Progenitor cell of endocrine pancreas (in vitro differentiated cells): ENCODE measurements at places on chromosomes 3 and 15. TPM values are rescaled to one million over a fixed set of nuclear protein-coding genes. Genes with fewer than 3 reads are reported as not detected.

DNA sequence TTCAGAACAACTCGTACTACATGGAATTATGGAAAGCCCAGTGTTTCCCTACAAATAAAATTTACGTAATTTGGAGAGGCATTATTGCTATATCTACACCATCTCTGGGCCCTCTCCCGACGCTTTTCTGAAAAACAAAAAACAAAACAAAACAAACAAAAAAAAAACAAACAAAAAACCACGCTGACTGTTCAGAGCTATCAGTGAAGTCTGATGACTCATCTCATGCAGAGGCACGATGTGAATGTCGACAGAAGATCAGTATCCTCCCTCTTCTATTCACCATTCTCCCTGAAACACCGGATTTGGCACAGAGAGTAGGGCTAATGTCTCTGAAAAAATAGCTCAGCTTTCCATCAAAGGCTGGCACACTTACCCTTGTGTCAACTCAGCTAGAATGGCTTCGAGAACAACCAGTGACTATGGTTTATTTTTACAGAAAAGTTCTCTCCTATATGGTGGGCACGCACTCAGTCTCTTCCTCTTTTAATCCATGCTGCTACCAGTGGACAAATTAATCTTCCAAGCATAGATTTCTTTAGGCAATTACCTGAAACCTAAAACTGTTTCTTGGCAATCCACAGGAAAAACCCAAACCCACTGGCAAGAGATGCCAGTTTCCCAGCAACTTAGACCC lies 1.5 kb downstream of the CRBN start:
- DNase-seq = no peak
- H3K4me1 ChIP-seq = peaks cover 9% of the 10 kb centered on the region
- H3K4me3 ChIP-seq = peak overlapping the region; percentile 84
- peaks cover 19% of the 10 kb centered on the region for H3K27me3 ChIP-seq

- H3K27me3 ChIP-seq = peaks cover 14% of the 10 kb centered on the region
- no peaks in the 10 kb centered on the region for H3K36me3 ChIP-seq
- H3K4me3 ChIP-seq = no peak overlapping the region
- no peak overlapping the region for H3K27ac ChIP-seq
Observed at GRCh38 chr3:134640872-134641470, 9.9 kb downstream of the KY start.

DNA sequence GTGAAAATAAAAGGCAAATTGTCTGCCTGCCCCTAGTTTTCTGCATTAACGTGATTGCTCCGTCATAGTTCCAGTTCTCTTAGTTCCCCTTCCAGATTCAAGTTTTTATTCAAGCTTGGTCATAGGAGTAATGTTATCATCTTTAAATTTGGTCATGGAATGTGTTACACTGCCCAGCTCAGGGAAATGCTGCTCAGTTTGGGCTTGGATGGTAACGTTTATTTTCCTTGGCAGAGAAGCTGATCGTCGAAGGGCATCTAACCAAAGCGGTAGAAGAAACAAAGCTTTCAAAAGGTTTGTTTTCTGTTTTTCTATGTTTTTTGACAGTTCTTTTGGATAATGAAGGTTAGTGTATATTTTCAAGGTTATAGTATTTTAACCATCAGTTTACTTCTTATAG lies 118.4 kb upstream of the FLNB start:
- no peak overlapping the region for H3K27ac ChIP-seq
- no peak overlapping the region for H3K4me3 ChIP-seq
- H3K36me3 ChIP-seq = peaks cover 10% of the 10 kb centered on the region
- DNase-seq = no peak
- H3K27me3 ChIP-seq = no peaks in the 10 kb centered on the region
- H3K4me1 ChIP-seq = no peaks in the 10 kb centered on the region

DNA sequence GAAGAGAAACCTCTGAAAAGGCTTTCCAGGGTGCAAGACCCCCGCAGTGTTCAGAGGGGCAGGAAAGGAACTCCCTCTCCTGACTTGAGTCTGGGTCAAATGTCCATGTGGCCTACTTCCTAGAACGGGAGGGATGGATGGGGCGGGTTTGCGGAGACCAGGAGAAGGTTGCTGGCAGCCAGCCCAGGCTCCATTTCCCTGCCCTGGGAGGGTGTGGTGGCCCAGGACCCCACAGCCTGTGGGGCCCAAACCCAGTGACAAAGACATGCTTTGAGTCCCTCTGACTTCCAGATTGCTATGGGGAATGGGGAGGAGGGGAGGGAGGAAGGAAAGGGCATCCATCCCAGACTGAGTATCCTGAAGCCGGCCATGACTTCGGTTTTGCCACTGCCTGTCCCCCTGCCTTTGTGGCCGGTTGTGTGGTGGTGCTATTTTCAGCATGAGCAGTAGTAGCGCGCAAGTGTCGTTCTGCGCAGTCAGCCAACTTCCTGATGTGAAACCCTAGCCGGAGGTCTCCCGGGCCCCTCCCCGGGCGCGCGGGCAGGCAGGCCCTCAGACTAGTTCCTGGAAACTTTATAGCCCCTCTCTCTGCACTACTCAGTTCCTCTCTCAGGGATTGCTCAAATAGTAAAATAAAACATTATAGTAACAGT lies 24.4 kb downstream of the MAGEF1 start:
- no peak overlapping the region for H3K4me3 ChIP-seq
- H3K27ac ChIP-seq = no peak overlapping the region
- peaks cover 27% of the 10 kb centered on the region for H3K27me3 ChIP-seq

- H3K27ac ChIP-seq = peak overlapping the region; percentile 4
- no peak for DNase-seq
- no peak overlapping the region for H3K4me3 ChIP-seq
Observed at GRCh38 chr3:123633530-123633929, 48.7 kb upstream of the HACD2 start.

- no peak overlapping the region for H3K27ac ChIP-seq
- DNase-seq = no peak
- peaks cover 1% of the 10 kb centered on the region for H3K4me1 ChIP-seq
- no peaks in the 10 kb centered on the region for H3K27me3 ChIP-seq
- no peak overlapping the region for H3K4me3 ChIP-seq
Observed at GRCh38 chr3:82157952-82158351, 396.5 kb upstream of the GBE1 start.

The SAMD7 gene
- not detected in 2 replicates for total RNA-seq

The C3orf80 gene
- 0.38 and 0.50 TPM in 2 replicates for total RNA-seq
